ENCODE measurements at places on chromosomes 12 and 14.

DNA sequence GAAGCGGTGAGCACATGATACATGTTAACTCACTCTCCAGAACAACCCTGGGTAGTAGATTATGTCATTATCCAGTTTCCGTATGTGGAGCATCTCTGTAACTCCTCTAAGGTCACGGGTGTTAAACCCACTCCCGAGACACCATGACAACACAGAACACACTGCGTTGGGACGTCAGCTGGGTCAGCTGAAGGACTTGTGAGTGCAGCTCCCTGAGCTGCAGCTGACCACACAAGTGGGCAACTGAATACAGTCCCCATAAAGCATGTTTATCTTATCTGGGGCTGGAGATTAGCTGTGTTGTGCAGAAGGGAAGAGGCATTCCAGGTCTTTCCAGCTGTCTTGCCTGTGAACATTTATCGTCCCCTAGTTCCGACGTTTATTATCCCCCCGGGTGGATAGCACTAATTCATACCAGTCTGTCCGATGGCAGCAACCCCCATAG, 211.5 kb downstream of the CHST11 start:
- DNase-seq, result no peak

- DNase-seq, result no peak
Observed at GRCh38 chr12:116525418-116526001, 33.7 kb upstream of the MAP1LC3B2 start.

GRCh38 chr12:43245947-43246346, 306.1 kb downstream of the ADAMTS20 start:
- no peak for DNase-seq

- no peak for DNase-seq
Observed at GRCh38 chr12:63003223-63003819, 68.4 kb upstream of the PPM1H start.

- no peak for DNase-seq
Observed at GRCh38 chr12:124196236-124196635, 98.7 kb upstream of the RFLNA start.

- DNase-seq, result no peak
Observed at GRCh38 chr14:35400648-35401421, 3.7 kb downstream of the NFKBIA start.
